ENCODE measurements at places on chromosomes 12 and 14.
A peak's percentile ranks its signal among the peaks of the same experiment; 100 is the strongest.

DNA sequence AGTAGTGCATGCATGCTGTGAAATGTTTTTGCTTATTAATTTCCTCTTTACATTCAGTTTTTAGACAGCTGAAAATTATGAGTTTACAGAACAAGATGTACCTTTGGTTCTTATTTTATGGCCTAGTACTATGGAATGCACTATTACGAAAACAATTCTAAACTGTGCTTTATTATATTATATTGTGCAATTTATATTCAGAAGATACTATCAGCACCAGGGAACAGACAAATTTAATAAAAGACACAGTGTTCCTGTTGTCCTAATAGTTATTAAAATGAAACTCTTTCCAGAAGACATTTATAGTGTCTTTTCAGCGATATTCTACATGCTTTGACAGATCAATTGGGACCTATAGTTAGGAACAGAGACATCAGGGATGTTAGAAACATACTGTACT is 427.3 kb downstream of the BTG1 start:
- DNase-seq, result no peak

DNA sequence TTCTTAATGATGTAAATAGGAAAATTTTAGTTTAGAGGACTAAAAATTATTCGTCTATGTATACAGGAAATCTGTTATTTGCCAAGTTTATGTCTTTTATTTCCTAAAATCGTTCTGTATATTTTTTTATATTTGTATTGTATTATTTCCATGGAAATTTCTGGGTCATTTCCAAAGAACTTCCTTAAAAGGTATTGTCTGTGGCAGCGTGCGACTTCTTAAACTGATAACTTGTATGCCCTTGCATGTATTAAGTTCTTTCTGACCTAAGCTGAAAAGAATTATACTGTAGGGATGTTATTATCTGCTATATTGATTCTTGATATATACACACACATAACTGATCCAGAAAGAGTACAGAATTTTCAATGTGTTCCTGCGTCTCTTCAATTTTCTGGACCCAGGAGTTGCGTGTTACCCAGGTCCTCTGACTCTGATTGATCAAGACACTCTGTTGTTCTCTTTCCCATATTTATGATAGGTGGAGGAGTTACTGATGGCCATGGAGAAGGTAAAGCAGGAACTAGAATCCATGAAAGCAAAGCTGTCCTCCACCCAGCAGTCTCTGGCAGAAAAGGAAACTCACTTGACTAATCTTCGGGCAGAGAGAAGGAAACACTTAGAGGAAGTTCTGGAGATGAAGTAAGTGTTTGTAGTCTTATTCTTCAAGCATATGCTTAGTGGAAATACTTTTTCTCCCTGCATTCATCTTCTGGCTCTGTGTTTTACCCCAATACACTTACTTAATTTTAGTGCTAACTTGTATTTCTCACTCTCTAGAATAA is 298.5 kb downstream of the ERC1 start:
- no peak for DNase-seq

GRCh38 chr14:97379091-97379531 is 581.9 kb downstream of the VRK1 start:
- no peak for DNase-seq

DNA sequence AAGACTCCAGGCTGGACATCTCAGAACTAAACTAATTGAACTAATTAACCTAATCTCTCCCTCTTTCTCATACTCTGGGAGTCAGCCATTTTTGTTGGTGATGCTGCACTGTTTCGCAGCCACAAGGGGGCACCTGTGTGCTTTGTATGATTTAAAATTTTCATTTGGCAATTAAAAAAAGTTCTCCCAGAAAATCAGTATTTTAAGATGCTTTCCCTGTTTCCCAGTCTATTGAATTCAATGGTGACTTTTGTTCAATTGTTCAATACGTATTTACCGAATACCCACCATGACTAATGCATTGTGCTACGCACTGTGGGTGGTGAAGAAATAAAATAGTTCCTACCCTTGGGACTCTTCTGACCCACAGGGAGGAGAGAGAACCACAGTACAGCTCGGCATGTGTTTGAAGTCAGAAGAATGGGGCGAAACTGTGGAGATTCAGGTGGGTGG is 63.7 kb downstream of the ZNF664 start:
- peak; percentile 36 for DNase-seq

GRCh38 chr12:58654021-58654420 is 266.3 kb downstream of the LRIG3 start:
- no peak for DNase-seq
